ENCODE measurements at places on chromosomes 5 and 9. TPM values are rescaled to one million over a fixed set of nuclear protein-coding genes. Genes with fewer than 3 reads are reported as not detected.

Gene GBGT1
- 16.7 TPM for total RNA-seq

Gene CD14
- total RNA-seq = 0.18 TPM

Gene CCDC180
- total RNA-seq = 0.29 TPM

Gene PCDHA4
- total RNA-seq = not detected

Gene ORM2
- not detected for total RNA-seq

Gene FIBCD1
- total RNA-seq = 2.8 TPM

Gene IFNA21
- not detected for total RNA-seq

Gene DNM1
- total RNA-seq = 5.2 TPM

Gene PURA
- total RNA-seq = 4.0 TPM

Gene SV2C
- not detected for total RNA-seq

Gene PCDHB9
- 0.18 TPM for total RNA-seq

Gene EQTN
- total RNA-seq = not detected

Gene PCDHGA6
- total RNA-seq = 1.4 TPM

Gene IFNA2
- total RNA-seq = not detected

Gene TRIM36
- total RNA-seq = 1.2 TPM

Gene IRGM
- not detected for total RNA-seq

Gene F2RL1
- 23.6 TPM for total RNA-seq

Gene SPAG8
- total RNA-seq = 0.53 TPM

Gene CD274
- total RNA-seq = 3.0 TPM

Gene ZDHHC11B
- not detected for total RNA-seq

Gene CDHR2
- not detected for total RNA-seq
